ENCODE measurements at places on chromosomes 1 and 21. TPM values are rescaled to one million over a fixed set of nuclear protein-coding genes. Genes with fewer than 3 reads are reported as not detected.

GRCh38 chr1:81142099-81142826 is 658.5 kb upstream of the ADGRL2 start:
- no peak overlapping the region for H3K27ac ChIP-seq
- DNase-seq = no peak
- no peak overlapping the region for H3K4me3 ChIP-seq
- no peaks in the 10 kb centered on the region for H3K27me3 ChIP-seq

DNA sequence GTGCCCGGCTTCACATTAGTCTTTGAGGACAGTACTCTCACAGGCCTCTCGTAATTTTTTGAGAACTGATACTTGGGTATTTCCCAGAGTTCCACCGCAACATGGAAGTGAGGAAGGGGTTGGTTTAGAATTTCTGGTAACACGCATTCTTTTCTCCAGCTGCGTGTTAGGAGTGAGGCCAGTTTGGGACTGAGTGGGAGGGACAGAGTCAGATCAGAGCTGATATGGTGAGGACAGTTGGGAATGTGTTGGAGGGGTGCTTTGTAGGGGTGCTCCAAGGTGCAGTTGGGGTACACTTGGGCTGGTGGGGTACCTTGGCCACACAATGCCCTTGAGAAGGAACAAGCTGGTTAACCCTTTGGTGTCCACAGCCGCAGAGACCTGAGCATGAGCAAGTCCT is 6.7 kb downstream of the FBXO6 start:
- H3K36me3 ChIP-seq = peaks cover 15% of the 10 kb centered on the region
- H3K4me1 ChIP-seq = peaks cover 5% of the 10 kb centered on the region
- H3K27ac ChIP-seq = no peak overlapping the region
- no peaks in the 10 kb centered on the region for H3K27me3 ChIP-seq

DNA sequence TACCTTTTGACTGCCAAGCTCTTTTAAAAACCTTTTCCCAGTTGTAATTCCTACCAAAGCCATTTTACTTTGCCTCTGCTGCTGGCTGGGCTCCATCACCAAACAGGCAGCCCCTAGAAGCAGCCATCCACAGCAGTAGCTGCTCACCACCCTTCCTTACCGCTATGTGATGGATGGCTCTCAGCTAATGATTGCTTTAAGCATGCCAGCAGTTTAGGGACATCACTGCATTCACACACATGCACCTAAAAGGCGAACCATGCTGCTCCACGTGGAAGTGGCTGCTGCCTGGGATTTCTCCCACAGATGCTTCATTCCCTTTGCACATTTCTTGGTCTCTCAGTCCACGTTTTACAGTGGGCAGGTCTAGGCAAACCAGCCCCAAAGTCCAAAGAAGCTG is 46.3 kb upstream of the PDE9A start:
- no peak overlapping the region for H3K4me3 ChIP-seq
- no peak for DNase-seq
- H3K36me3 ChIP-seq = no peaks in the 10 kb centered on the region
- H3K27me3 ChIP-seq = no peaks in the 10 kb centered on the region
- H3K4me1 ChIP-seq = no peaks in the 10 kb centered on the region
- H3K27ac ChIP-seq = no peak overlapping the region

The ZNF683 gene
- not detected for total RNA-seq

The RPTN gene
- 0.36 TPM for total RNA-seq

The NR1I3 gene
- total RNA-seq = not detected
